ENCODE measurements at places on chromosomes 16 and 17.

DNA sequence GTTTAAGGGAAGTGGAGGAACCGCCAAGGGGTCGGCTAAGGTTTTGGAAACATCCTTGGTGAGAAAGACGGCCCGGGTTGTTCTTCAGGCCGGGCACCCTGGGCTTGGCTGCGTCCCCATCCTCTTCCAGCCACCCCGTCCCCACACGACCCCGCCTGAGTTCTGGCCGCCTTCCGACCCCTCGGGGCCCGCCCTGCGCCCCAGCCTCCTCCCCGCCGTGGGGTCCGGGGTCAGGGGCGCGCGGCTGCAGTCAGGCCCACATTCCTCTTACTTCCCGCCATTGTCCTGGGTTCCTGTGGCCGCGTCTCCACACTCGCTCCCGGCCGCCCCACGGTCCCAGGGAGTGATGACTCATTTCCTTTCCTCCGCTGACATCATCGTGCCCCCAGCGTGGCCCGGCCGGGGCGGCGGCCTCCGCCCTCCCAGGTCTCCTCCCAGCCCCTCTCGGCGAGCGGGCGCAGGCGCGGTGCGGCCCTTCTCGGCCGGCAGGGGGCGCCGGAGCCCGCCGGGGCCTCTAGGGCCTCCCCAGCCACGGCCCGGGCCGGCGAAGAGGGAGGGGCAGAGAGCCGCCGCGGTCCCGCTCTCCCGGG is 59.6 kb downstream of the WSB1 start:
- DNase-seq = peak; percentile 91

GRCh38 chr17:33292981-33293867 is at the start of gene ASIC2:
Gene ASIC2, minus strand, starts transcription at chr17:33293295.
- no peak for DNase-seq

DNA sequence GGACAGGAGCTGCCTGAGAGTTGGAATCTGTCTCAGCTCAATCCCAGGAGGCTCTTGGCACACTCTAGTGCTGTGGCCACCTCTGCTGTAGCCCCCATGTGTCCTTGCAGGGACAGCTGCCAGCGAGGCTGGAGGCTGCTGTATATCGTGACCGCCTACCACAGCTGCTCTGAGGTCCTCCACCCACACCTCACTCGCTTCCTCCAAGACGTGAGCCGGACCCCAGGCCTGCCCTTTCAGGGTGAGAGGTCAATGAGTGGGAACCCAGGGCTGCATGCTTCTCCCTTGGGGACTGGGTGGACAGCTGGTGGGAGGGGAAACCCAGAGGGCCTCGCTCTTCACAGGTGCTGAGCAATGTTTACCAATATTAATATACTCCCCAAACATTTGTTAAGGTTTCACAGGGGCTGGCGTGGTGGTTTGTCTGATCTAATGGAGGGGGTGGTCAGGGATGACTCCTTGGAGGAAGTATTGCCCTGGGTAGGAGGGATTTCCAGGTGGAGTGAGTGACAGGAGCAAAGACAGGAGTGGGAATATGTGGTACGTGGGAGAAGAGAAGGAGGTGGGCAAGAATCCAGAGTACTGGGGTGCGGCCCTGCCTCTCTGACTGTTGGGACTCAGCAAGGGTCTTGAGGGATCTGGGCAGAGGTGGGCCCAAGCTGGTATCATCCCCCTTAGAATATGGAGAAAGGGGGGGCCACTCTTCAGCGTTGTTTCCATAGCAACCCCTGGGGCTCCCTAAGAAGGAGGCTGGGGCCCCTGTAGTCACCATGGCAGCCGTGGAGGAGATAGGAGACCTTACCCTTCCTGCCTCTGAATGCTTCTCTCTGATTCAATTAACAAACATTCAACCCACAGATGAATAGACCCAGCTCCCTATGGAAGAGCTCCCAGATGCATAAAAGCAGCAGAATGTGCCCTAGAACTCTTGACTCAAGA is 22.2 kb upstream of the ALKBH5 start:
- no peak for DNase-seq

GRCh38 chr17:7225711-7226331 is 6.1 kb downstream of the ACADVL start:
- no peak for DNase-seq

GRCh38 chr16:180101-180675 is at the start of gene HBQ1:
Gene HBQ1, plus strand, starts transcription at chr16:180459. Its CDS starts 28 bp downstream, at chr16:180487.
- DNase-seq = peak; percentile 91

- no peak for DNase-seq
Measured at GRCh38 chr17:56499799-56500388, 93.6 kb upstream of the NOG start.

DNA sequence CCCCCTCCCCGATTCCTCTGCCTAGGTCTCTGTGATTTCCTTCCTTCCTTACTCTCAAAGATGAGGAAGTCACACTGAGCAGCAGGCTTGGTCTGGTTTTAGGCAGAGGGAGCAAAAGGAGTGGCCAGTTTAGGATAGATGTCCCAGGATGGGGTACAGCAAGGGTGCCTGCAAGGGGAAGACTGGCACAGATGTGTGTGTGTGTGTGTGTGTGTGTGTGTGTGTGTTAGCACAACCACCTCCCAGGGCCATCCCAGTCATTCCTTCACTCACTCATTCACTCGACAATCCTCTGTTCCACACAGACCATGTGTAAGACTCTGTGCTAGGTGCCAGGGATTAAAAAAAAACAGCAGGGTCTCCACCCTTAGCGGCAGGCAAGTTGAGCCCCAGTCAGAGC is 35.9 kb downstream of the TMEM132E start:
- no peak for DNase-seq

DNA sequence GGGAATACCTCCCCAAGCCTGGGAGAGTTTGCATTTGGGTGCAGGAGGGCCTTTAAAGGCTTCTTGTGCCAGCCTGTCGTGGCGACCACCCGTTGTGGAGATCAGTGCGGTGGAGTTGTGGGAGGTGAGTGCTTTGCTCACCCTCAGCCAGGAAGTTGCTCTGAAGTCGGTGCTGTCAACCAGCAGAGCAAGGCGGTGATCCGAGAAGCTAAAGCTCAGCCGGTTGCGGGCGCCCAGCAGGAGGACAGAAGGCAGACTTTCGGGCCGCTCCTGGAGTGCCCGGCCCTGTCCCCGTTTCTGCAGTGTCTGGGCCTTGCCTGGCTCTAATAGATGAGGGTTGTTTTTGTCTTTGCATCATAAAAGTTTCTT is 1.4 kb downstream of the UBE2I start:
- no peak for DNase-seq

GRCh38 chr16:72094266-72094610 is 591 bp downstream of the DHX38 start:
- DNase-seq = no peak

GRCh38 chr16:24670623-24671454 is 58.6 kb upstream of the TNRC6A start:
- DNase-seq = peak; percentile 45

DNA sequence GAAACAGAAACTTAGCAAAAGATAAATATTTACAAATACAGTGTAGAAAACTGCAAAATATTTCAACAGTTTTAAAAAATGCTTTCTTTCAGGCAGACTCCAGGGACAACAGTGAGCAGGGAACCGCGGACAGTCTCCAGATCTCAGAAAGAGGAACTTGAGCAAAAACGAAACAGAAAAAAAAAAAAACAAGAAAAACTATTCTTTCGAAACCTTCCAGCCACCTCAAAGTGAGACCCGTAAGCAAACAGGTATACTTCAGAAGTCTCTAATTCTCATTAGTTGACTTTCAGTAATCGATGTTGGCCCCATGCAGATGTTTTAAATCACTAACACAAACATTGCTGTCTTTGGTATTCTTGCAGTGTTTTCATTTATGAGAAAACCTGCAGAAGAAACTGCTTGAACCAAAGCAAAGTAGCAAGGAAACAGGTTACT is 15.7 kb upstream of the CCL1 start:
- DNase-seq = no peak

DNA sequence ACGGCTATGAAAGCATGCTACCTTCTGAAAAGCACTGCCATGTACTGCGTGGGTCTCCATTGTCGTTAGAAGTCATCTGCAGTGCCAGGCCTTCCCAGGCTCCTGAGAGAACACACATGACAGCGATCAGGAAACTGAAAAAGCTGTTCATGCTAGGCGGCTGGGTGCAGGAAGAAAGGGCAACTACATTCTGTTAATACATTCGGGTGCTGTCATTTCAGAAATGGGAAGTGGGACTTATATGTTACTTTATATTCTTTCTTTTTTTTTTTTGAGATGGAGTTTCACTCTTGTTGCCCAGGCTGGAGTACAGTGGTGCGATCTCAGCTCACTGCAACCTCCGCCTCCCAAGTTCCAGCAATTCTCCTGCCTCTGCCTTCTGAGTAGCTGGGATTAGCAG is 19.9 kb downstream of the CFAP20 start:
- no peak for DNase-seq

DNA sequence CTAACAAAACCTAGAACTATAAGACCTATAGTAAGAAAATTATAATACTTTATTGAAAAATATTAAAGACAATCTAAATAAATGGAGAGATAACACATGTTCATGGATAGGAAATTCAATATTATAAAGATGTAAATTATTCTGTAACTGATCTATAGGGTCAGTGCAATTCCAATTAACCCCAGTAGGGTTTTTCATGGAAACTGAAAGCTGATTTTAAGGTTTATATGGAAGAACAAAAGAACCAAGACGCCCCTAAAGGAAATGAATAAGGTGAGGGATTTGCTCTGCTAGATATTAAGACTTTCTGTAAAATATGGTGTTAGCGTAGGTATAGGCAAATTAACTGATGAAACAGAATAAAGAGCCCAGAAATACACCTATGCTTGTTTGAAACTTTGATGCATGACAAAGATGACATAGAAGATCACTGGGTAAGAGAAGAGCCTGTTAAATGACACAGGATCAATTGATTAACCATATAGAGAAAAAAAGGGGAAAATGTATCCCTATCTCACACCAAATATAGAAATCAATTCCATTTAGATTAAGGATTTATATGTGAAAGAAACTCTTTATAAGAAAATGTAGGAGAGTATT is 3.0 kb downstream of the ICAM2 start:
- no peak for DNase-seq

DNA sequence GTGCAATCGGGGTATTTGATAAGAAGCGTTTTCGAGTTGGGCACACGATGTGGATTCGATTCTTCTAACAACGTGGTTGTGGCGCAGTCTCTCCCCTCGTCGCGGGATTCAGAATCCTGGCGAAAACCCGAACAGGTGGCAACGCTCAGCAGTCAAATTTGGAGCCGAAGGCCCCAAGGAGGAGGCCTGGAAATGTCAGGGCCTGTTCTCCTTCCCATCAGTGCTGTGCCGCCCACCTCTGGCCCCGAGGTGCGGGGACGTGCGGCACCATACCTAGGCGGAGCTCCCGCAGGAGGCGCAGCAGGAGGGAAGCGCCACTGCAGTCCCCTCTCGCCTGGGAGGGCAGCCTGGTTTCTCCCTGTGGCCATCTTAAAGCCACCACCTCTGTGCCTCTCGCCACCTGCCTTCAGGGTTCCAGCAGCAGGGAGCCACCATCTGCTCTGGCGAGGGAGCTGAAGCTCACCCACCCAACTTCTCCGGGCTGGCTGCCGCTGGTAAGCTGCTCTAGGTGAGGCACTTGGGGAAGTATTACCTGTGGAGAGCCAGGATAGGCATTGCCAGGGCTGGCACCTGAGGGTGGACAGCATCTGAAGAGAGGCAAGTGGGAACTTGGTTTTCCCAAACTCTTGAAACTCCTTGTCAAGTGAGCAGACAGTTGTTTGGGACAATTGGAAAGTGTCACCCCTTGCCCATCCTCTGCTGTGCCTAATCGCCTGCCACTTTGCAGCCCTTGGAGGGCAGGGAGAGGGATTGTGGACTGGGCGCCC is 2.6 kb upstream of the AATF start:
- DNase-seq = no peak
